ENCODE measurements at places on chromosomes 2 and 18. TPM values are rescaled to one million over a fixed set of nuclear protein-coding genes. Genes with fewer than 3 reads are reported as not detected.

DNA sequence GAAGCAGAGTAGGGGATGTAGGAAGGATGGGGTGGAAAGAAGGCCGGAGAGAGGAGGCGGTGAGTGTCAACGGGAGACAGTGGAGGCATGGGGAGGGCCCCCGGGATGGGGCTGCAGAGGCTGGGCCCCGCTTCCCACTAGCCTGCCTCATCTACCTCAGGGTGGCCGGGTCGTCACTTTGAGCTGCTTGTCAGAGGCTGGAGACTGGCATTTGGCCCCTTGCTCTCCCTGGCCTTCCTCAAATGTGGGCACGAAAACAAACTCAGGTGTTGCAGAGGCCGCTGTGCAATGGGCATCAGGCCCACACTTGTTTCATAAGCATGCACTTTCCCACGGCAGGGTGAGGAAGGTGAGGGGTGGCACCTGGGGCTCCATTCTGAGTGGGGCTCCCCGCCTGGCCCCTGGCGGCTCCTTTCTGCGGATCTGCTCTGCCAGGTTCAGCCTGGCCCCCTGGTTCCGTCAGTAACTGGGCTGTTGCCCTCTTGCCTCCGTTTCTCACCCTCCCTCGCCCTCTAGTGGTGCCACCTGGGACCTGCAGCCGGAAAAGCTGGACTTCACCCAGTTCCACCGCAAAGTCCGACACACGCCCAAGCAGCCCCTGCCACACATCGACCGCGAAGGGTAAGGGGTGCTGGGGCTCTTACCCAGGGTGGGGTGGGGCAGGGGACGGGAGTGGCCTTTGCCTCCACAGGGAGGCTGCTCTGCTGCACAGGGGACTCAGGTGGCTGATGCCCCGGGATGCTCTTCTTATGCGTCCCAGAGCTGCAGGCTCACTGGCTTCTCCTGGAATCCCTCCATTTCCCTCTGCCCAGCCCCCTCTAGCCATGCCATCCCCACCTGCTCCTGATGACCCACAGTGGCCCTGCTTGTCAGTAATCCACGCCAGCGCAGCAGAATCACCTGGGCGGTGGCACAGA lies 125.4 kb downstream of the CTIF start:
- peak; percentile 86 for DNase-seq
- H3K4me3 ChIP-seq: no peak overlapping the region
- H3K36me3 ChIP-seq: no peaks in the 10 kb centered on the region
- H3K27ac ChIP-seq: no peak overlapping the region

- H3K4me1 ChIP-seq: no peaks in the 10 kb centered on the region
- H3K27ac ChIP-seq: no peak overlapping the region
- DNase-seq: no peak
- no peaks in the 10 kb centered on the region for H3K27me3 ChIP-seq
Observed at GRCh38 chr2:129802290-129802689, 177.2 kb upstream of the RAB6C start.

DNA sequence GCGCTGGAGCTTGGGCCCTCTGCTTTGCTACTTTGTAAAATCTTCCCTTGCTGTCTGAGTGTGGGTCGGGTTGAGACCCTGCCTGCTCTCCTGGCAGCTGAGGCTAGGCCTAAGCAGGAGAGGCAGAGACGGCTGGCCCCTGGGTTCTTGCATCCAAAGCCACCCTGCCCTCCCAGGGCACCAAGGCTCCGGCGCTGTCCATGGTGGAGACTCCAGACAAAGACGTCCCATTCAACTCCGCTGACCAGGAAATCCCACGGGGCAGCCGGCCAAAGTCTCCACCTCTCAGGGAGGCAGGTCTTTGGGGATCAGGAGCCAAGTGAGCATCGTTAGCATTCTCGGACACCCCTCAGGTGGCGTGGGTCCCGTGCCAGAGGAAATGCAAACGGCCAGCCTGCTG lies 2.6 kb upstream of the PRLH start:
- DNase-seq: no peak
- H3K4me1 ChIP-seq: no peaks in the 10 kb centered on the region
- no peaks in the 10 kb centered on the region for H3K27me3 ChIP-seq
- H3K27ac ChIP-seq: no peak overlapping the region
- no peak overlapping the region for H3K4me3 ChIP-seq
- no peaks in the 10 kb centered on the region for H3K36me3 ChIP-seq

DNA sequence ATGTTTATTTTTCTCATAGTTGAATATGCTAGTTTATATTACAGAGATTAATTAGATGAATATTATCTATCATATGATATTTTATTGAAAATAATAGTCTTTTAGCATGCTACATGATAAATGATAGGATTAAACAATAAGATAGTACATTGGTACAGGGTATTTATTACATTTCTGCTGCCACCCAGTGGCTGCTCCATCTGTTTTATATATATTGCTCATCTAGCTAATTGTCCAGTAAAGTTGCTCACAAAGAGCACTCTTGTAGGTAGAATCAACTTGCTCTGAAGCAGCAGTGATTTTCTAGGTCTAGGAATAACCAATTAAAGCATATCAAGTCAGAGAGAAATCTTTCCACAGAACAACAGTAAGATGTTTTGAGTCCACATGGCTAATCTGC lies 183.3 kb downstream of the ASXL3 start:
- H3K4me3 ChIP-seq: no peak overlapping the region
- DNase-seq: no peak
- H3K27ac ChIP-seq: no peak overlapping the region
- H3K4me1 ChIP-seq: no peaks in the 10 kb centered on the region

GRCh38 chr18:29160170-29160569 lies 983.2 kb upstream of the CDH2 start:
- H3K27ac ChIP-seq: no peak overlapping the region
- DNase-seq: no peak
- no peaks in the 10 kb centered on the region for H3K27me3 ChIP-seq
- peaks cover 4% of the 10 kb centered on the region for H3K4me1 ChIP-seq

INHBB gene
- 8.5 TPM for polyA plus RNA-seq
